ENCODE measurements at places on chromosomes 6 and 20. TPM values are rescaled to one million over a fixed set of nuclear protein-coding genes. Genes with fewer than 3 reads are reported as not detected.

HMGCLL1 gene
- polyA plus RNA-seq = 3.0 TPM

MICAL1 gene
- 170 TPM for polyA plus RNA-seq

ADGRF5 gene
- 8.3 TPM for polyA plus RNA-seq

DNA sequence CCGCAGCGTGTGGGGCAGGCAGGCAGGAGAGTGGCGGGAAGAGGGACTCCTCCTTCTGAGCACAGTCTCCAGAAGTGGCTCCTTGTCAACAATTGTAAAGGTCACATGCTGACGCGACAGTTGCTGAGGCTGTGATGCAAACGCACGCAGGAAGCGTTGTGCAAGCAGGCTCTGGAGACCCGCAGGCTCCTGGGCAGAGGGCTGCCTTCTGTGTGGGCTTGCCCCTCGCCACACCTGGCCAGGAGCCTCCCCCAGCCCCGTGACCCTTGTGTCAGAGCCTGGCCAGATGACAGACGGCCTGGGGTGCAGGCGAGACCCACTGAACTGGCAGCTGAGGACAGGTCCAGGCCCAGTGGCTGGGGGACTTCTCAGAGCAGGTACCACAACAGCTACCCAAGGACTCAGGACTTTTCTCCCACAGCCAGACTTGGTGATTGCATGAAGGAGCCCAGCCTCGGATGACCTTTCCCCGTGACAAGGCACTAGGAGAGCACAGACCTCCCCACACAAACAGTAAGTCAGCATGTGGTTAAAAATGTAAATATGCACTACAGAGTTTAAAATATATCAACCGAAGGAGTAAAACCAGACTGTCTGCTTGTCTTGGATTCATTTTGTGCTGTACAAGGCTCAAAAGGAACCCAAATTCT lies 222.1 kb upstream of the RREB1 start:
- peak overlapping the region; percentile 43 for H3K27ac ChIP-seq
- no peak overlapping the region for H3K4me3 ChIP-seq
- H3K4me1 ChIP-seq = peaks cover 18% of the 10 kb centered on the region
- peak; percentile 58 for DNase-seq
- no peaks in the 10 kb centered on the region for H3K27me3 ChIP-seq
- no peaks in the 10 kb centered on the region for H3K36me3 ChIP-seq

DNA sequence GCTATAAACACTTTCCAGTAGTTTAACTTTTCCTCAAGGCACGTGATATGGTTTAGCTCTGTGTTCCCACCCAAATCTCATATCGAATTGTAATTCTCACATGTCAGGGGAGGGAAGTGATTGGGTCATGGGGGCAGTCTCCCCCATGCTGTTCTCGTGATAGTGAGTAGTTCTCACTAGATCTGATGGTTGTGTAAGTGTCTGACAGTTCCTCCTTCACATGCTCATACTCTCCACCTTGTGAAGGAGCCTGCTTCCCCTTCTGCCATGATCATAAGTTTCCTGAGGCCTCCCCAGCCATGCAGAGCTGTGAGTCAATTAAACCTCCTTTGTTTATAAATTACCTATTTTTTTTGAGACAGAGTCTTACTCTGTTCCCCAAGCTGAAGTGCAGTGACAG lies 127.9 kb downstream of the DTNBP1 start:
- H3K4me1 ChIP-seq = peaks cover 7% of the 10 kb centered on the region
- no peak for DNase-seq
- H3K36me3 ChIP-seq = peaks cover 15% of the 10 kb centered on the region

- H3K27me3 ChIP-seq = peaks cover 63% of the 10 kb centered on the region
- no peaks in the 10 kb centered on the region for H3K36me3 ChIP-seq
- H3K4me1 ChIP-seq = peaks cover 10% of the 10 kb centered on the region
- DNase-seq = no peak
Observed at GRCh38 chr6:40586369-40587201, 579 bp downstream of the LRFN2 start.

DNA sequence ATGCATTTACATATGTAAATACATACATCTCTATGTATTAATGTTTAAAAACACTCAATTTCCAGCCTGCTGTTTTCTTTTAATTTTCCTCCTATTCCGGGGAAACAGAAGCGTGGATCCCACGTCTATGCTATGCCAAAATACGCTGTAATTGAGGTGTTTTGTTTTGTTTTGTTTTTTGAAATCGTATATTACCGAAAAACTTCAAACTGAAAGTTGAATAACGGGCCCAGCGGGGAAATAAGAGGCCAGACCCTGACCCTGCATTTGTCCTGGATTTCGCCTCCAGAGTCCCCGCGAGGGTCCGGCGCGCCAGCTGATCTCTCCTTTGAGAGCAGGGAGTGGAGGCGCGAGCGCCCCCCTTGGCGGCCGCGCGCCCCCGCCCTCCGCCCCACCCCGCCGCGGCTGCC lies 355 bp upstream of the BMP2 start:
- H3K36me3 ChIP-seq = no peaks in the 10 kb centered on the region
- H3K4me1 ChIP-seq = peaks cover 6% of the 10 kb centered on the region
- H3K4me3 ChIP-seq = peak overlapping the region; percentile 59
- no peaks in the 10 kb centered on the region for H3K27me3 ChIP-seq

- no peak overlapping the region for H3K27ac ChIP-seq
- peaks cover 3% of the 10 kb centered on the region for H3K4me1 ChIP-seq
- H3K27me3 ChIP-seq = peaks cover 44% of the 10 kb centered on the region
- no peaks in the 10 kb centered on the region for H3K36me3 ChIP-seq
- H3K4me3 ChIP-seq = no peak overlapping the region
Observed at GRCh38 chr6:29014729-29015608, 9.9 kb upstream of the ZNF311 start.

GRCh38 chr6:163354761-163355425 lies 59.6 kb upstream of the QKI start:
- H3K4me1 ChIP-seq = no peaks in the 10 kb centered on the region
- H3K36me3 ChIP-seq = no peaks in the 10 kb centered on the region
- no peak overlapping the region for H3K27ac ChIP-seq

- DNase-seq = no peak
- no peaks in the 10 kb centered on the region for H3K36me3 ChIP-seq
- no peak overlapping the region for H3K4me3 ChIP-seq
Observed at GRCh38 chr20:14879839-14880238, 542.4 kb upstream of the FLRT3 start.

GRCh38 chr20:43507150-43508080 lies at the start of gene L3MBTL1:
L3MBTL1 (plus strand) TSS chr20:43507697; CDS start chr20:43513504, 5,807 bp downstream.
- DNase-seq = peak; percentile 68
- H3K27ac ChIP-seq = no peak within 1 kb of the TSS
- H3K4me3 ChIP-seq = peak within 1 kb of the TSS; percentile 17

- H3K27me3 ChIP-seq = no peaks in the 10 kb centered on the region
- H3K27ac ChIP-seq = no peak overlapping the region
- no peak for DNase-seq
- no peaks in the 10 kb centered on the region for H3K36me3 ChIP-seq
Observed at GRCh38 chr6:163356324-163356723, 58.2 kb upstream of the QKI start.

DNA sequence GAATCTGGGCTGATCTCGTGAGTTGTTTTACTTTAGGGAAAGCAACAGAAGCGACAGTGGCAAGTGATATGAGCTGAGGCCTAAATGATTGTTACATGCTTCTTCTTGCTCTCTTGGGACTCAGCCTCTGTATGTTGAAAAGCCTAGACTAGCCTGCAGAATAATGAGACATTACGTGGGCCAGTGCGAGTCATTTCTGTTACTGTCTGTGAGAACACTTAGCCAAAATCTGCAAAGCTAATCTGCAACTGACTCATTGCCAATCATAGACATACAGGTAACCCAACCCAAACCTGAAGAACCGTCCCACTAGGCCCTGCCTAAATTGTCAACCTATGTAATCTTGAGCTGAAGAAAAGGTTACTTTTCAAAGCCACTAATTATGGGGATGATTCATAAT lies 77.4 kb upstream of the F13A1 start:
- no peaks in the 10 kb centered on the region for H3K36me3 ChIP-seq
- H3K4me1 ChIP-seq = no peaks in the 10 kb centered on the region
- no peaks in the 10 kb centered on the region for H3K27me3 ChIP-seq
- no peak overlapping the region for H3K4me3 ChIP-seq

DNA sequence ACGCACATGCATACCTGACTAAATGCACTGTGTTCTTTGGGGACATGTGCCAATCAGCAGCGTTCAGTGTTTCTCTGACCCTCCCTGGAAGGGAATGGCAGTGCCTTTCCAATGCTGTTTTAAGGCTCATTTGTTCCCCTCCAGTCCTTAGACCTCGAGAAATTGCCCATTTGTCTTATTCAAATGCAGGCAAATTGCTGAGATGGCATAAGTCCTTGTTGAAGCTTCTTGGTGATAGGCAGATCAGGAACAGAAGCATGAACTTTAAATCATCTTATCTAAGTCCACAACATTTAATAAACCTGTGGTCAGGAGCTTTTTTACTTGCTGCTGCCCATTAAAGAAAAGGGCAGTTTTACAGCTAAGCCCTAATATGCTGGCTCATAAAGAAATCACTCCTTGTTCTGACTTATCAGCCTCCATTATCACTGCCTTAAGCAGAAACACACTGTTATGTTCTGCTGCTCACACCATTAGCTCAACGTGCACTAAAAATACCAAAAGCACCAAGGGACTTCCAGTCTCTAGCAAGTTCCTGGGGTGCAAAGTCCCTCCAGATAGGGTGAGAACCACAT lies 112.9 kb upstream of the LRFN2 start:
- peaks cover 7% of the 10 kb centered on the region for H3K27me3 ChIP-seq
- peaks cover 7% of the 10 kb centered on the region for H3K4me1 ChIP-seq
- H3K4me3 ChIP-seq = no peak overlapping the region
- H3K36me3 ChIP-seq = no peaks in the 10 kb centered on the region
- H3K27ac ChIP-seq = no peak overlapping the region
- DNase-seq = peak; percentile 56

DNA sequence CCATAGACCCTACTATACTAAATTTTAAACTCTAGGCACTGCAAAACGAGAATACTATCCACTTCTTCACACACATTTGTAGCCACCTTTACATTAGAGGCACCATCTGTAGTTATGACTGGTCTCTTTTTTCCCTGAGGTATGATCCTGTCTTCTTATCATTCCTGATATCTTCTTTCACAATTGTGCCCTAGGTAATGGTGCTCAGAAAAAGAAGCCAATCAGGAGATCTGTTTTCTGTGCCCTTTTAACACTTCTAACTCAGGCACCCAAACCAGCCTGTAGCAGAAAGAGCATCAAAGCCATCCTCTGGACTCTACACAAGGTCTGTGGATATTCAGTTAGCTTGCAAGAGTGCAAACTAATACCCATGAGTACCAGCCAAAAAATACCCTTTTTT lies 149.7 kb upstream of the SGK1 start:
- H3K4me1 ChIP-seq = no peaks in the 10 kb centered on the region
- H3K27me3 ChIP-seq = no peaks in the 10 kb centered on the region
- H3K27ac ChIP-seq = no peak overlapping the region
- no peak for DNase-seq

- no peak overlapping the region for H3K27ac ChIP-seq
- no peak overlapping the region for H3K4me3 ChIP-seq
- H3K27me3 ChIP-seq = peaks cover 38% of the 10 kb centered on the region
- H3K4me1 ChIP-seq = no peaks in the 10 kb centered on the region
Observed at GRCh38 chr20:3728876-3729275, 3.6 kb upstream of the HSPA12B start.

GRCh38 chr6:44049163-44049988 lies 77.9 kb downstream of the MRPL14 start:
- no peaks in the 10 kb centered on the region for H3K36me3 ChIP-seq
- H3K27ac ChIP-seq = peak overlapping the region; percentile 12
- H3K27me3 ChIP-seq = no peaks in the 10 kb centered on the region
- DNase-seq = no peak
- H3K4me3 ChIP-seq = no peak overlapping the region

DNA sequence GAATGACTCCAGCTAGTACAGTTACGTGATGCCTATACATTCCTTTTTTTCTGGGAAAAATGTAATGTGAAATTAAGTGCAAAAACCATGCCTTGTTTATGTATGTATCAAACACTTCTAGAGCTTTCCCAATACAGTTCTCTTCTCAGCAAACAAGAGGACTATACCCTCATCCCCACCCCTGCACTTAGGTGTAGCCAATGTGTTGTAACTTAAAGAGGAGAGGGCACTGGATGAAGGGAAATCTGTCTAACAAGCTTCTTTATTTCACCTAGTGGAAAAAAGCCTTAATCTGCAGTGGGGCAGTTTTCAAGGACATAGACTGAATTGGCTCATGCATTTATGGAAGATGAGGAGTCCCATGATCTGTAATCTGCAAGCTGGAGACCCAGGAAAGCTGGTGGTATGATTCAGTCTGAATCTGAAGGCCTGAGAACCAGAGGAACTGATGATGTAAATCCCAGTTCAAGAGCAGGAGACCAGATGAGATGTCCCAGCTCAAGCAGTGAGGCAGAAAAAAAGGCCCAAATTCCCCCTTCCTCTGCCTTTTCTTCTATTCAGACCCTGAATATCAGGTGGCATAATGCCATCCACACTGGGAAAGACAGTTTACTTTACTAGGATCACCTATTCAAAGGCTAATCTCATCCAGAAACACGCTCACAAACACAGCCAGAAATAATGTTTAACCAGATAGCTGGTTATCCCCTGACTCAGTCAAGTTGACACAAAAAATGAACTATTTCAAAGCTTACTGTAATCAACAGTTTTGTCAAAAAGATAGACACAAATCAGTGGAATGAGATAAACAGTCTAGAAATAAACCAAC lies 25.8 kb upstream of the SLC17A3 start:
- peak overlapping the region; percentile 56 for H3K27ac ChIP-seq
- H3K27me3 ChIP-seq = no peaks in the 10 kb centered on the region
- H3K4me3 ChIP-seq = no peak overlapping the region
- no peaks in the 10 kb centered on the region for H3K36me3 ChIP-seq
- DNase-seq = peak; percentile 49

- no peaks in the 10 kb centered on the region for H3K36me3 ChIP-seq
- no peaks in the 10 kb centered on the region for H3K27me3 ChIP-seq
- no peak for DNase-seq
- H3K4me1 ChIP-seq = no peaks in the 10 kb centered on the region
- H3K4me3 ChIP-seq = no peak overlapping the region
Observed at GRCh38 chr20:1345030-1345755, 16.3 kb upstream of the SDCBP2 start.

GRCh38 chr20:23331450-23332350 lies 18.9 kb upstream of the NXT1 start:
- H3K27me3 ChIP-seq = no peaks in the 10 kb centered on the region
- H3K27ac ChIP-seq = no peak overlapping the region
- H3K4me3 ChIP-seq = no peak overlapping the region
- H3K36me3 ChIP-seq = no peaks in the 10 kb centered on the region
- H3K4me1 ChIP-seq = no peaks in the 10 kb centered on the region
- DNase-seq = no peak

- no peak for DNase-seq
- no peaks in the 10 kb centered on the region for H3K36me3 ChIP-seq
- no peak overlapping the region for H3K4me3 ChIP-seq
- H3K27ac ChIP-seq = peak overlapping the region; percentile 77
Observed at GRCh38 chr6:12594530-12594893, 122.1 kb upstream of the PHACTR1 start.
